Ovary (tissue), 10 donors: ENCODE measurements at places on chromosomes 12 and 14. TPM values are rescaled to one million over a fixed set of nuclear protein-coding genes. Genes with fewer than 3 reads are reported as not detected.

DNA sequence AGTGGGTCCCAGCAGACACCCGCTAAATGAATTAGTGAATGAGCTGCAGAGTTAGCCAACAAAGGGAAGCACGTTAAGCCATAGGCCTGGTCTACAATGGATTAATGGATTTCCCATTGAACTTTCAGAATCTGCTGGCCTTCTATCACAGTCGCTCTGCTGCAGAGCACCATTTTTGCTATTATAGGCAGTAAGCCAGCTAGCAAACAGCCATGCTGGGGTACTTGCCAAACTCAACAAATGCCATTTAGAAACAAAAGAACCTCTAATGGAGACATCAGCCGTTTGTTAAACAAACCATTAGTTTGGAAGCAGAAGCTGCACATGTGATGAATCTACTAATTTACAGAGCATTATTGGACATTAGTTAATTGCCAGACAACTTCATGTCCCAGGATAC is 181.1 kb upstream of the STXBP6 start:
- H3K27me3 ChIP-seq, result no peaks in the 10 kb centered on the region
- no peaks in the 10 kb centered on the region for H3K36me3 ChIP-seq
- H3K4me3 ChIP-seq, result no peak overlapping the region
- no peaks in the 10 kb centered on the region for H3K4me1 ChIP-seq

BICDL1 gene
- total RNA-seq, result 0.40 TPM

NPAS3 gene
- total RNA-seq, result 11.4 TPM

DNA sequence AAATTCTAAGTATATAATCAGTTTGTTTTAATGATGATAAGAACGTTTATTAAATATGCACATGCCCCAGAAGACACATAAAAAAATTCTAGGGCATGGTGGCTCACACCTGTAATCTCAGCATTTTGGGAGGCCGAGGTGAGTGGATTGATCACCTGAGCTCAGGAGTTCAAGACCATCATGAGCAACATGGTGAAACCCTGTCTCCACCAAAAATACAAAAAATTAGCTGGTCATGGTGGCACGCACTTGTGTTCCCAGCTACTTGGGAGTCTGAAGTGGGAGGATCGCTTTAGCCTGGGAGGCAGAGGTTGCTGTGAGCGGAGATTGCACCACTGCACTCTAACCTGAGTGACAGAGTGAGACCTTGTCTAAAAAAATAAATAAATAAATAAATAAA is 4.0 kb downstream of the CD69 start:
- no peaks in the 10 kb centered on the region for H3K27me3 ChIP-seq
- DNase-seq, result no peak
- no peak overlapping the region for H3K27ac ChIP-seq
- no peaks in the 10 kb centered on the region for H3K4me1 ChIP-seq
- no peak overlapping the region for H3K4me3 ChIP-seq
- H3K36me3 ChIP-seq, result no peaks in the 10 kb centered on the region

MYO1A gene
- total RNA-seq, result 0.79 TPM

GRCh38 chr12:46518169-46518568 is 145.6 kb upstream of the SLC38A2 start:
- no peak for DNase-seq
- H3K27ac ChIP-seq, result peak overlapping the region; percentile 9
- H3K4me3 ChIP-seq, result no peak overlapping the region
- peaks cover 30% of the 10 kb centered on the region for H3K4me1 ChIP-seq
- no peaks in the 10 kb centered on the region for H3K36me3 ChIP-seq

GRCh38 chr14:51145246-51145645 is 50.3 kb upstream of the TRIM9 start:
- no peak for DNase-seq
- H3K4me1 ChIP-seq, result no peaks in the 10 kb centered on the region
- H3K4me3 ChIP-seq, result no peak overlapping the region

DNA sequence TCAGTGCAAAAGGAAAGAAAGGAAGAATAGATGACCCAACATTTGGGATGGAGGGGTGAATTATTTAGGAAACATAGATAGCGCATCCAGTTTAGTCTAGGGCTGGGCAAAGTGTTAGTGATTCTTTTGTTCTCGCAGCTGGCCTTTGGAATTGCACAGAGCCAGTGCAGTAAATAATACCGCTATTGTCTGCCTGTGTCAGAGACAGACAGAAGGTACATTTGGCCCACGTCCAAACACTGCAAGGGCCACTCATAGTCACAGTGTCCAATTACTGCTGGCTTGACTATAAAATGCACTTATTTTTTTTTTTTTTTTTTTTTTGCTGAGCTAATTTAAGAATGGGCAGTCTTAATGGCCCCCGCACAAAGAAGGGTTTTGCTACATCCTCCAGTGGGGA is 638.6 kb downstream of the BCL11B start:
- no peaks in the 10 kb centered on the region for H3K36me3 ChIP-seq
- no peak overlapping the region for H3K4me3 ChIP-seq
- no peaks in the 10 kb centered on the region for H3K27me3 ChIP-seq
- DNase-seq, result no peak

GRCh38 chr14:22319526-22320361 is 269.3 kb downstream of the DAD1 start:
- no peaks in the 10 kb centered on the region for H3K27me3 ChIP-seq
- no peaks in the 10 kb centered on the region for H3K36me3 ChIP-seq
- no peak overlapping the region for H3K4me3 ChIP-seq
- peak; percentile 29 for DNase-seq
- H3K4me1 ChIP-seq, result no peaks in the 10 kb centered on the region

ANKRD52 gene
- 9.9 TPM for total RNA-seq

TMCC3 gene
- 8.6 TPM for total RNA-seq

GRCh38 chr14:26332966-26333365 is 264.9 kb downstream of the NOVA1 start:
- H3K27me3 ChIP-seq, result no peaks in the 10 kb centered on the region
- DNase-seq, result no peak
- H3K27ac ChIP-seq, result no peak overlapping the region
- no peaks in the 10 kb centered on the region for H3K36me3 ChIP-seq
- no peaks in the 10 kb centered on the region for H3K4me1 ChIP-seq

LYZ gene
- 14.2 TPM for total RNA-seq

DNA sequence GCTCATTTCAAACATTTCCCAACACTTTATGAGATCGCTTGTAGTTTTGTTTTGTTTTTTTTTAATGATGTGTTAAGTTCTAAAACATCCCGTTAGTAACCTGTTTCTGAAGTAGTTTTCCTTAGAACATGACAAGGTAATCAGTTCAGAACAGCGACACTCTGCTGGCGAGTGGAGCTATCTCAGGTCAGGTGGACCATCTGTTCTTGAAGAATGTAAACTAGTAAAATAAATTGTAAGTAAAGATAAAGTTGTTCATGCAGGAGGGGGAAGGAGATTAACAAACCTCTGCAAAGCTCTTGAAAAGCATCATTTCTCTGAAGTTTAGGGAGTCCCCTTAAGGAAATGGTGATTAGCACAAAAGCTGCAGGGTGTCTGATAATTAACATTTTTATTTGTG is 71.9 kb upstream of the DACT1 start:
- no peaks in the 10 kb centered on the region for H3K4me1 ChIP-seq
- H3K27me3 ChIP-seq, result no peaks in the 10 kb centered on the region
- no peak for DNase-seq

ACOT6 gene
- total RNA-seq, result not detected

DNA sequence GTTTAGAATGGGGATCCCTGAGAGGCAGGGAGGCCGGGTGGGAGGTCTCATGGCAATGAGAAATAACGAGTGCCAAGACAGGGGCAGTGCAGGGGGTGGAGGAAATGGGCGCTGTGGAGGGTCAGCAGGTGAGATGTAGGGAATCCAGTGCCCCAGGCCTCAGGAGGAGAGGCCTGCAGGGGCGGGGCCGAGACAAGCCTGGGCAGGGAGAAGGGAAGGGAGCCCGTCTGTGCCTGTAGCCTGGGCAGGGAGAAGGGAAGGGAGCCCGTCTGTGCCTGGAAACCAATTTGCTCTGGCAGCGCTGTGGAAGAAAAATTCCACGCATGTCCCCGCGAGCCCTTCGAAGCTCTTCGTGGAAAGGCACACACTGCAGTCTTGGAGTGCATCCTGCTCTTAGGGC is 10.6 kb upstream of the NCOR2 start:
- no peaks in the 10 kb centered on the region for H3K27me3 ChIP-seq
- no peak overlapping the region for H3K4me3 ChIP-seq
- no peak for DNase-seq
- H3K36me3 ChIP-seq, result no peaks in the 10 kb centered on the region

DNA sequence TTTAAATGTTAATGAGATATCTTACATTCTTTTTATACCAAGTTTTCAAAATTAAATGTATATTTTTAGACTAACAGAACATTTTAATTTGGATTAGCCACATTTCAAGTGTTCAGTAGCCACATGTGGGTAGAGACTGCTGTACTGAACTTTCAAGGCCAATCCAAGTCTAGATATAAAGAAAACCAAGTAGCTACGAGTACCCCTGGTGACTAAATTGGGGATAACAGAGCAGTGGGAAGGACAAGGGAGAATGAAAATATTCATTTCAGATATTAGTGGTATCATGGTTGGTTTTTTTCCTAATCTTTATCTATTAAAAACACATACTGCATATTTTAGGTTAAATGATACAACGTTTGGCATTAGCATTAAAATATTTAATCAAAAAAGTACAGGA is 69.4 kb upstream of the RHOJ start:
- no peaks in the 10 kb centered on the region for H3K36me3 ChIP-seq
- no peaks in the 10 kb centered on the region for H3K4me1 ChIP-seq
- H3K27ac ChIP-seq, result no peak overlapping the region
- H3K4me3 ChIP-seq, result no peak overlapping the region
- H3K27me3 ChIP-seq, result peaks cover 4% of the 10 kb centered on the region

GRCh38 chr12:72472350-72472749 is 200.2 kb downstream of the TRHDE start:
- H3K27ac ChIP-seq, result no peak overlapping the region
- DNase-seq, result no peak
- H3K27me3 ChIP-seq, result no peaks in the 10 kb centered on the region
- no peaks in the 10 kb centered on the region for H3K4me1 ChIP-seq
- H3K4me3 ChIP-seq, result no peak overlapping the region
- no peaks in the 10 kb centered on the region for H3K36me3 ChIP-seq

DNA sequence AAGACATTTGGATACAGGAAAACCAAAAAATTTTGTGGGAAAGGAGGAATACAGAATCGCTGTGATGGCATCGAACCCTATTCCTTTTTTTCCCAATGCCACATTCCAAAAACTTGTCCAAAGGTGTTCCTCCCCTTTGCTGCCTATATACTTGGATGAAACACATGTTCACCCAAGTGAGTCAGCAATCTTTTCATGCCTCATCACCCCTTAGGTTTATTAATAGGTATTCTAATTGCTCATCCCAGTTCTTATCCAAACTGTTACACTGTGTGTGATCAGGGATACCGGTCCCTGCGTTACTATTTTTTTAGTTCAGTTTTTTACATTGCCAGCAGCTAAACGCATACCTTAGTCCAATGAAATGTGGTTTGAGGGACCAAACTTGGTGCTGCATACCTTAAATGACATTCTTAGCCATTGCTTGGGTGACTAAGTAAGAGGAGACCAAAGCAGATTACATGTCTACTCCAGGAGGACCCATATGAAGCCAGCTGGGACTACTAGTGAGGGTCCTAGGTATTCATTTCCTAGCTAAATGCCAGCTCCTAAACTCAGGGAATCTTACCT is 20.6 kb upstream of the ST8SIA1 start:
- H3K4me1 ChIP-seq, result no peaks in the 10 kb centered on the region
- no peaks in the 10 kb centered on the region for H3K27me3 ChIP-seq
- H3K27ac ChIP-seq, result no peak overlapping the region

LTB4R gene
- 9.3 TPM for total RNA-seq

GRCh38 chr14:69131176-69131575 is 21.7 kb downstream of the DCAF5 start:
- no peak for DNase-seq
- H3K27ac ChIP-seq, result no peak overlapping the region
- H3K36me3 ChIP-seq, result no peaks in the 10 kb centered on the region
- no peak overlapping the region for H3K4me3 ChIP-seq
- peaks cover 5% of the 10 kb centered on the region for H3K4me1 ChIP-seq

- H3K4me3 ChIP-seq, result no peak overlapping the region
- no peaks in the 10 kb centered on the region for H3K36me3 ChIP-seq
- H3K27ac ChIP-seq, result no peak overlapping the region
- no peak for DNase-seq
These were observed 1239.0 kb downstream of the SLC16A7 start for GRCh38 chr12:60834806-60835205.

GRCh38 chr14:68977718-68978171 is 1.4 kb downstream of the ACTN1 start:
- peak; percentile 76 for DNase-seq
- H3K27me3 ChIP-seq, result no peaks in the 10 kb centered on the region
- H3K36me3 ChIP-seq, result no peaks in the 10 kb centered on the region
- H3K4me3 ChIP-seq, result peak overlapping the region; percentile 80
- peak overlapping the region; percentile 96 for H3K27ac ChIP-seq

SDR9C7 gene
- total RNA-seq, result 0.10 TPM

GZMH gene
- total RNA-seq, result not detected
